Muscle of leg (tissue), 16 donors: ENCODE measurements at places on chromosomes 1 and 21. TPM values are rescaled to one million over a fixed set of nuclear protein-coding genes. Genes with fewer than 3 reads are reported as not detected.

GRCh38 chr1:194843077-194843476 is 1656.7 kb upstream of the B3GALT2 start:
- H3K27ac ChIP-seq: no peak overlapping the region
- no peak overlapping the region for H3K4me3 ChIP-seq
- no peaks in the 10 kb centered on the region for H3K36me3 ChIP-seq

DNA sequence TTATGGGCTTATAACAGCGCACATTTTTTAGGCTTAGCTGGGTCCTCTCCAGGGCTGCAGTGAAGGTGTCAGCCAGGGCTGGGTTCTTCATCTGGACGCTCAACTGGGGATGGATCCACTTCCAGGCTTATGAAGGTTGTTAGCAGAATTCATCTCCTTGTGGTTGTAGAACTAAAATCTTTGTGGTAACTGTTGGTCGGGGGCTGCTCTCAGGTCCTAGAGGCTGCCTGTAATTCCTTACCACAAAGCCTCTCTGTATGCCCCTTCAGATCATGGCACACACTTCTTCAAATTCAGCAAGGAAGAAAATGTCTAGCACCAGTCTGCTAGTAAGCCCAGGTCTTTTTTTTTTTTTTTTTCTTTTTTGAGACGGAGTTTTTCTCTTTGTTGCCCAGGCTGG is 40.9 kb upstream of the EPS8L3 start:
- H3K4me1 ChIP-seq: peaks cover 65% of the 10 kb centered on the region
- no peak overlapping the region for H3K4me3 ChIP-seq
- no peak for DNase-seq
- H3K27ac ChIP-seq: no peak overlapping the region
- no peaks in the 10 kb centered on the region for H3K36me3 ChIP-seq

TSTD1 gene
- 28.8 TPM for total RNA-seq

DNA sequence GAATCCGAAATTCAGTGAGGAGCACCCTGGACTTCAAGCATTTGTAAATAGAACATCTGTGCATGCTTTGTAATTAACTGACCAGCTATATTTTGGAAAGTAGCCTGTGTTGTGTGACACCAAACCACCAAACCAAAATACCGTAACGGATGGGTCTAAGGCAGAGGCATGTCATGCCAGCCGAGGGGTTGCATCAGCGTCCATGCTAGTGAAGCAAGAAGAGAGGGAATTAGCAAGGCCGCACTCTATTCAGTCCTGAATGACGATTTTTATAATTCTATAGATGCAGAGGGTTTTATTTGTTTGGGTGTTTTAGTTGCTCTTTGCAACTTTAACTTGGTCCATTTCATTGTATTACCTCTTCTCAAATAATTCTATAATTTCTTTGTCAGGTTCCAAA is 116.8 kb upstream of the SMYD2 start:
- no peak overlapping the region for H3K27ac ChIP-seq
- H3K4me3 ChIP-seq: no peak overlapping the region
- H3K4me1 ChIP-seq: no peaks in the 10 kb centered on the region
- no peaks in the 10 kb centered on the region for H3K36me3 ChIP-seq
- H3K27me3 ChIP-seq: no peaks in the 10 kb centered on the region

DNA sequence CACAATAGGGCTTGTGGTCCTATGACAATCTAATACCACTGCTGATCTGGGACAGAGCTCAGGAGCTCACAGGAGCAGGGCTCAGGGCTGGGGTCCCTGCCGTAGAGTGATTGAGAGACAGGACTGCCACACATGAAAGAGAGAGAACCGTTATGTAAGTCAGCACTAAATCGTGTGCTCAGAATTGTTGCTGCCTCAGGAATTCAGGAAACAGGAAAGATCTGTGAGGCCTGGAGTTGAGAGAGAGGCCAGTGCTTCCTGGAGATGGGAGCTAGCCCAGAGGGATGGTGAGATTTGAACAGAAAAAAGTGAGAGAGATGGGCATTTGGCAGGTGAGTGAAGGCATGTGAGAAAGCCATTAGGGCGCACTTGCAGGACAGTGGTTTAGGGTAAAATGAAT is 17.5 kb upstream of the ACBD6 start:
- no peak overlapping the region for H3K4me3 ChIP-seq
- H3K27me3 ChIP-seq: no peaks in the 10 kb centered on the region
- no peaks in the 10 kb centered on the region for H3K36me3 ChIP-seq
- DNase-seq: peak; percentile 20
- peak overlapping the region; percentile 53 for H3K27ac ChIP-seq

GRCh38 chr1:156387870-156388173 is 18.8 kb downstream of the RHBG start:
- no peaks in the 10 kb centered on the region for H3K36me3 ChIP-seq
- peaks cover 71% of the 10 kb centered on the region for H3K27me3 ChIP-seq
- peak; percentile 16 for DNase-seq
- H3K4me3 ChIP-seq: peak overlapping the region; percentile 25

DNA sequence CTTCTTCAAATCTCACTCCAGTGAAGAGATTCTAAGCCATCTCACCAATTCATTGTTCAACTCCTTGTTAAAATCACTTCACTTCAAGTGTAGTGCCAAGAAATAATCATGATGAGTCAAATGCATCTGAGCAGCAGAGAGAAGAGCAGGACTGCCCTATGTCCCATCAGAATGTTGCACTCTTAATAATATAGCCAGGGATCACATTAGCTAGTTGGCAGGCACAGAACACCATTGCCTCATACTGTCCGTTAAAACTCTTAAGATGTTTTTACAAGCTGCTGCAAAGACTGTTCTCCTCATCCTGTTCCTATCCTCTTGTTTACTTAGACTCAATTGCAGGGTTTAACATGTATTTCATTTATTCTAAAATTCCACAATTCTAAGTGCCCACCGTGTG is 432.9 kb downstream of the PLPP3 start:
- H3K27me3 ChIP-seq: no peaks in the 10 kb centered on the region
- no peaks in the 10 kb centered on the region for H3K36me3 ChIP-seq
- H3K4me3 ChIP-seq: no peak overlapping the region
- H3K27ac ChIP-seq: no peak overlapping the region
- peaks cover 17% of the 10 kb centered on the region for H3K4me1 ChIP-seq

KCNQ4 gene
- 6.3 TPM for total RNA-seq

KRTAP26-1 gene
- not detected for total RNA-seq

GRCh38 chr1:54070171-54070837 is 16.9 kb downstream of the TCEANC2 start:
- H3K4me3 ChIP-seq: no peak overlapping the region
- no peak overlapping the region for H3K27ac ChIP-seq
- peaks cover 3% of the 10 kb centered on the region for H3K4me1 ChIP-seq
- no peaks in the 10 kb centered on the region for H3K27me3 ChIP-seq
- peak; percentile 79 for DNase-seq
